ENCODE measurements at places on chromosomes 11 and 22. TPM values are rescaled to one million over a fixed set of nuclear protein-coding genes. Genes with fewer than 3 reads are reported as not detected.

The OR52A1 gene
- total RNA-seq, result not detected

The APOL4 gene
- total RNA-seq, result 16.9 TPM

The INSC gene
- not detected for total RNA-seq

The SYCE3 gene
- total RNA-seq, result not detected

DNA sequence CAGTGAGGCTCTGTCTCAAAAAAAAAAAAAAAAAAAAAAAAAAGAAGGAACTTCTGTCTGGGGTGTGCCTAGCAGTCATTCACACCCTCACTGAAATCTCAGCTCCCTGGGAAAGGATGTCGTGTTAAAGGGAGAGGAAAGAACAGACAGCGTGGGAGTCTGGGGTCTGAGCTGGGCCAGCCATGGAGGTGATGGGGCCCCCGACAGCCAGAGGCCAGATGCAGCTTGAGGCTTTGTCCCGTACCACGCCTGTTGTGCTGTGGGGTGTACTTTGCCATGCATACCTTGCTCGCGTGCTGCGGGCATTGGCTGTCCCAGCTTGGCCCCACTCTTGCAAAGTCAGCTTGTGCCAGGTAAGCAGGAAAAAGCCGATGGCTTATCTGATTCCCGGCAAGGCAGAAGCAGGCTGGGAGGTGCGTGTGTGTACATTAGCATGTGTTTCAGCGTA lies 4.6 kb downstream of the SYT12 start:
- H3K27me3 ChIP-seq, result no peaks in the 10 kb centered on the region
- no peak overlapping the region for H3K27ac ChIP-seq
- DNase-seq, result no peak
- H3K4me1 ChIP-seq, result peaks cover 6% of the 10 kb centered on the region
- H3K36me3 ChIP-seq, result no peaks in the 10 kb centered on the region

DNA sequence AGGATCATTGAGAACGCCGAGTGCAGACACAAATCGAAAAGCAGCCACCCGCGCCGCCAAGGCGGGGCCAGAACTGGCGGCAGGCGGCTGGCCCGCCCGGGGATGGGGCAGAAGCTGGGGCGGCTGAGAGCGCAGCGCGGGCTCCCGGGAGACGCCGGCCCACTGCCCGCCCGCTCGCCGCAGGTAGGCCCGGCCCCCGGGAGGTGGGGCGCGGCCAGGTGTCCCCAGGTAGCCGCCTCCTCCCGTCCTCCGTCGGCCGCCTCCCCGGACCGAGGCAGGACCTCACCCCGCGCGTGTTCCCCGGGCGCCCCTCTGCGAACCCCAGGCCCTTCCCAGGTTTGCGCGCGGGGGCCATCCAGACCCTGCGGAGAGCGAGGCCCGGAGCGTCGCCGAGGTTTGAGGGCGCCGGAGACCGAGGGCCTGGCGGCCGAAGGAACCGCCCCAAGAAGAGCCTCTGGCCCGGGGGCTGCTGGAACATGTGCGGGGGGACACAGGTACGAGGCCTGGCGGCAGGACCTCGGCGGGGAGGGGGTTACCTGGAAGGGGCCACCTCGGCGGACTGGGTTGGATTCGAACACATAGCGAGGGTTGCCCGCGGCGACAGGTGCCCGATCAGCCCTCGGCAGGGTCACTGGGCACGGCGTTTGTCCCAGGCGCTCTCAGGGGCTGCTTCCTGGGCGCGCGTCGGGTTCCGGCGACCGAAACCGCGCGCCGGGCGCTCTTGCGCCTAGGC lies at the start of gene PRRG4:
Gene PRRG4, plus strand, starts transcription at position 248 of the 733 bp plus-strand sequence. CDS start 603 bp downstream, outside the sequence.
- DNase-seq, result peak; percentile 19
- peak within 1 kb of the TSS; percentile 45 for H3K4me3 ChIP-seq
- no peaks in the 10 kb centered on the region for H3K4me1 ChIP-seq
- no peaks in the 10 kb centered on the region for H3K27me3 ChIP-seq
- peak within 1 kb of the TSS; percentile 53 for H3K27ac ChIP-seq

DNA sequence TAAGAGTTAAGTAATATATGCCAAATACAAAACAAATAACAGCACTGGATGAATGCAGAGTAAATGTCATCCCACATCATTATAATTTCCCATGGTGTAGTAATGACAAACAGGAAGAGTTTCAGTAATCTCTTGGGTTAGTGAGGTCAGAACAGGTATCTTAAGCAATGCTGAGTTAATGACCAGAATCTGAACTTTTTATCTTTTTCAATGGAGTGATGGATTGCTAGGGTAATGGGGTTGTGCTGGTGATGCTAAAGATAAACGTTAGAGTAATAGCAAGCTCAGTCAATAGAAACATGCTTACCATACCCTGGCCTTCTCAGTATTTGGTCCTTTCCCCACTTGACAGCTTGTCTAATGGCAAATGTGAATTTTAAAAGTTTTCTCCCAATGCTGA lies 11.5 kb upstream of the BDNF start:
- DNase-seq, result no peak
- no peak overlapping the region for H3K27ac ChIP-seq
- no peaks in the 10 kb centered on the region for H3K36me3 ChIP-seq

GRCh38 chr11:8917157-8917825 lies 6.3 kb downstream of the AKIP1 start:
- peaks cover 6% of the 10 kb centered on the region for H3K4me1 ChIP-seq
- no peak for DNase-seq
- no peaks in the 10 kb centered on the region for H3K36me3 ChIP-seq

GRCh38 chr11:76605338-76606074 lies 65.0 kb downstream of the LRRC32 start:
- peaks cover 10% of the 10 kb centered on the region for H3K4me1 ChIP-seq
- no peak for DNase-seq
- H3K27ac ChIP-seq, result peak overlapping the region; percentile 88
- no peak overlapping the region for H3K4me3 ChIP-seq

DNA sequence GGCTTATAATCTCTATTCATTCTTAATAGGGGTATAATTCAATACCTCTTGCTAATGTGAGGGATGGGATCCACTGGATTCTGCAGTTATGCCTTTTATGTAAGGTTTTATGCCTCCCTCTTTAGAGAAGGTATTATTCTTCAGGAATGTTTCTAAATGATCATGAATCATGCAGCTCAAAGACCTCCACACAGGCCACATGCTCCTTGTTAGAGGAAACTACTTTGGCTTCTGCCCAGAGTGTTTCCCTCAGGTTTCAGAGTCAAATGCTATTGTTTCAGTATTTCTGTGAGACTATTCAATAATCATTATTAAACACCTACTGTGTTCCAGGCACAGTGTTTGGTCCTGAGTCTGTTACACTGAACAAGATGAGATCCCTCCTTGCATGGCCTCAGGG lies 115.9 kb downstream of the RAB38 start:
- no peak for DNase-seq
- H3K36me3 ChIP-seq, result no peaks in the 10 kb centered on the region
- no peak overlapping the region for H3K4me3 ChIP-seq
- no peak overlapping the region for H3K27ac ChIP-seq

- H3K27ac ChIP-seq, result no peak overlapping the region
- no peak overlapping the region for H3K4me3 ChIP-seq
- H3K4me1 ChIP-seq, result no peaks in the 10 kb centered on the region
- H3K27me3 ChIP-seq, result no peaks in the 10 kb centered on the region
- no peaks in the 10 kb centered on the region for H3K36me3 ChIP-seq
- no peak for DNase-seq
These were observed 182.7 kb downstream of the ADAMTS15 start for GRCh38 chr11:130631119-130631518.

DNA sequence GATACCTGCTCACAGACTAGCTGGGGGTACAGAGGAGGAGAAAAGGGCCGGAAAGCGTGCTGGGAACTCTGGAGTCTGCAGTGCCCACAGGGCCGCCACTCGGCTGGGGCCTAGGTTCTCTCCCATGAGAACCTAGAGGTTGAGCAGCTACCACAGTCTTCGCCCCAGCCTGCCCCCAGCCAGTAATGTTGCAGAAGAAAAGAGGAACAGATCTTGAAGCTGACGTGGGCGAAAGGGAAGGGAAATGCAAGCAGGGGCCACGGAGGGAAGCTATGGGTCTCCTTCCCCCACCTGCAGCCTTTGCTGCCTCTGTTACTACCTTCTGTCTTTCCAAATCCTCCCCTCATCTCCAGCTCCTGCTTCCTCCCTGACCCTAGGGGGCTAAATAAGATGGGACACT lies 28.8 kb upstream of the P2RY2 start:
- no peaks in the 10 kb centered on the region for H3K36me3 ChIP-seq
- no peak for DNase-seq
- no peak overlapping the region for H3K27ac ChIP-seq
- no peak overlapping the region for H3K4me3 ChIP-seq

DNA sequence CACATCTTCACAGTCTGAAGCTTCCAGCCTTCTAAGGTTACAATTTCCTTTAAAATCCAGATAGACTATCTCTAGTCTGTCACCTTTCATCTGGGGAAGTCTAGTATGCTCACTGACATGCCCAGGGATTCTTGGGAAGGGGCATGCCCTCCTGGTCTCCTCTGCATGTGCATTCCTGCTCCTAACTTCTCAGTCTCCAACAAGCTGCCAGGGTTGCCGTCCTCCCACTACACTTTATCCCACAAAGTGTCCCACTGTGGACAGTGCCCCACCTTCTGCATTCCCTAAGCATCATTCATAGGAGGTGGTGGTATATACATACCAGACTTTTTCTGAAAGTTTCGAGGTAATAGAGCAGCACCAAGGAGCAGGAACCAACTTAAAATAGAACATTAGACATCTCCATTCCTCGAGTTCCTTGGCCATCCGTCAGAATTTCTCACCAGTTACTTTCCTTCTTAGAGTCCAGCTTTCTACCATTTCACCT lies 28.7 kb downstream of the EIF3F start:
- no peak overlapping the region for H3K4me3 ChIP-seq
- H3K4me1 ChIP-seq, result peaks cover 4% of the 10 kb centered on the region
- no peaks in the 10 kb centered on the region for H3K36me3 ChIP-seq

DNA sequence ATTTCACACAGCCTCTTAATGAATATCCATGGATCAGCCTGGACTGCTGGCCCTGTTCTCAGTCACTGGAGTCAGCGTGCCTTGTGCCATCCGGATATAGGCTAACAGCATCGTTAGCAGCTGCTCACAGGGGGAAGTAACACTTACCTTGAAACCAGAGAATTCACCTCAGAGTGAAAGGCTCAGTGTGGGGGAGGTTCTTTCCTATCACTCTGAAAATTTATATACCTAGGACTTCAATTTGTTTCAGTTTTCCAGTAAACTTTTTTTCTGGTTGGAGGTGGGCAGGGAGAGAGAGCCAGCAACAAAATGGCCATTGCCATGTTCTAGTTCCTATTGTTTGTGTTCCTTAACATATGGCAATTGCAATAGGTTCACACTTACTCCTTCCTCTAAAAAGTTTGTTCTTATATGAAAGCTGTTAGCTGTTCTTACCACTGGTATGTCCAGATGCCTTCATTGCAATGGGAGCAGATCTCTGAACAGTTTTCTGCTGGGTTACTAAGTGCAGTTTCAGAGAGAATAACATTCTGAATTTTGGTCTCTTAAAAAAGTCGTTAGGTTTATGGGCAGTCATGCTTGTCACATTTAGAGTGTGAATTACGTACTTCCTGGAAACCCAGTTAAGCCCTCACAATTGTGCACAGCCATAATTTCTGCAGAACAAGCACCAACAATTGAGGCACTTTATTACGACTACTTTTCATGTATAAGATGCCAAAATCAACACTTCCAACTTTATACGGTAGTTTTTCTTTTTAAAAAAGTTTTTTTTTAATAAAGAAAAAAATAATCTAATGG lies 247.6 kb downstream of the CADM1 start:
- H3K27me3 ChIP-seq, result no peaks in the 10 kb centered on the region
- H3K4me1 ChIP-seq, result no peaks in the 10 kb centered on the region
- H3K36me3 ChIP-seq, result no peaks in the 10 kb centered on the region
- H3K27ac ChIP-seq, result no peak overlapping the region
- DNase-seq, result no peak
- H3K4me3 ChIP-seq, result no peak overlapping the region

GRCh38 chr22:36377022-36377631 lies 10.6 kb downstream of the MYH9 start:
- H3K4me1 ChIP-seq, result peaks cover 29% of the 10 kb centered on the region
- peak overlapping the region; percentile 98 for H3K27ac ChIP-seq
- no peaks in the 10 kb centered on the region for H3K36me3 ChIP-seq

DNA sequence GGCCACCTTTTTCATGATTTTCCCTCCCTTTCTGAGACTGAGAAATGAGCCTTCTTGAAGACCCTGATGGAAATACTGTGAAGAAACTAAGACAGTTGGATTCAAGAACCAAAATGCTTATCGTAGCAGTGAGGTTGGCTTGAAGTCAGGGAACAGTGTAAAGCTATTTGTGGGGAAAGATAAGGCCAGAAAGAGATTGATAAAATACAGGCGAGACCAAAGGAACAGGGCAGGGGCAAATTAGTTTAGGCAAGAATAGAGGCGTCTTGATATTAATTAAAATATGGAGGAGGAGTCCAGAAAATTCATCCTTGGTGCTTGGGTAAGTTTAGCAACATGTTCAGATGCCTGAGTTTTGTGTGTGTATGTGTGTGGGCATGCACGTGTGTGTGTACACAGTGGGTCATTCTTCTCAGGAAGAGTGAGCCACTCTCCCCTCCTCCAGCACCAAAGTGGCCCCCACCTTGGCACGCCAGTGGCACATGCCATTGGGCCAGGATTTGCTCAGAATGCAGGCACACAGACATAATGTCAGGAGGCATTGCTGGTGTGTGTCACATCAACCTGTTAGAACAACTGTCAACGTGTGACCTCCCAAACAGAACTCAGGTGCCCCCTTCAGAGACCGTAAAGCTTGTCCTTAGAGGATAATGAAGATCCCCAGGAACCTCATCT lies 3.9 kb upstream of the EHF start:
- DNase-seq, result no peak
- H3K4me1 ChIP-seq, result no peaks in the 10 kb centered on the region
- no peaks in the 10 kb centered on the region for H3K36me3 ChIP-seq
- no peaks in the 10 kb centered on the region for H3K27me3 ChIP-seq
- H3K27ac ChIP-seq, result no peak overlapping the region

DNA sequence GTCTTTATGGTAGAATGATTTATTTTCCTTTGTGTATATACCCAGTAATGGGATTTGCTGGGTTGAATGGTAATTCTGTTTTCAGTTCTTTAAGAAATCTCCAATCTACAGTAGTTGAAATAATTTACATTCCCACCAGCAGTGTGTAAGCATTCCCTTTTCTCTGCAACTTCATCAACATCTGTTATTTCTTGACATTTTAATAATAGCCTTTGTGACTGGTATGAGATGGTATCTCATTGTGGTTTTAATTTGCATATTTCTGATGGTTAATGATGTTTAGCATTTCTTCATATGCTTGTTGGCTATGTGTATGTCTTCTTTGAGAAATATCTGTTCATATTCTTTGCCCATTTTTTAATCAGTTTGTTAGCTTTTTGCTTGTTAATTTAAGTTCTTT lies 901.2 kb downstream of the METTL15 start:
- H3K27me3 ChIP-seq, result no peaks in the 10 kb centered on the region
- DNase-seq, result no peak
- H3K4me3 ChIP-seq, result no peak overlapping the region
- no peaks in the 10 kb centered on the region for H3K36me3 ChIP-seq
- H3K4me1 ChIP-seq, result no peaks in the 10 kb centered on the region
- no peak overlapping the region for H3K27ac ChIP-seq

GRCh38 chr22:26786398-26786797 lies 129.0 kb downstream of the MIAT start:
- no peak overlapping the region for H3K27ac ChIP-seq
- no peaks in the 10 kb centered on the region for H3K4me1 ChIP-seq
- no peaks in the 10 kb centered on the region for H3K36me3 ChIP-seq
- DNase-seq, result no peak

Data from uterus (tissue), 4 donors.